ENCODE measurements at places on chromosomes 16 and 17. TPM values are rescaled to one million over a fixed set of nuclear protein-coding genes. Genes with fewer than 3 reads are reported as not detected.

GRCh38 chr16:84532855-84533486 is 28.5 kb upstream of the MEAK7 start:
- DNase-seq, result no peak

DNA sequence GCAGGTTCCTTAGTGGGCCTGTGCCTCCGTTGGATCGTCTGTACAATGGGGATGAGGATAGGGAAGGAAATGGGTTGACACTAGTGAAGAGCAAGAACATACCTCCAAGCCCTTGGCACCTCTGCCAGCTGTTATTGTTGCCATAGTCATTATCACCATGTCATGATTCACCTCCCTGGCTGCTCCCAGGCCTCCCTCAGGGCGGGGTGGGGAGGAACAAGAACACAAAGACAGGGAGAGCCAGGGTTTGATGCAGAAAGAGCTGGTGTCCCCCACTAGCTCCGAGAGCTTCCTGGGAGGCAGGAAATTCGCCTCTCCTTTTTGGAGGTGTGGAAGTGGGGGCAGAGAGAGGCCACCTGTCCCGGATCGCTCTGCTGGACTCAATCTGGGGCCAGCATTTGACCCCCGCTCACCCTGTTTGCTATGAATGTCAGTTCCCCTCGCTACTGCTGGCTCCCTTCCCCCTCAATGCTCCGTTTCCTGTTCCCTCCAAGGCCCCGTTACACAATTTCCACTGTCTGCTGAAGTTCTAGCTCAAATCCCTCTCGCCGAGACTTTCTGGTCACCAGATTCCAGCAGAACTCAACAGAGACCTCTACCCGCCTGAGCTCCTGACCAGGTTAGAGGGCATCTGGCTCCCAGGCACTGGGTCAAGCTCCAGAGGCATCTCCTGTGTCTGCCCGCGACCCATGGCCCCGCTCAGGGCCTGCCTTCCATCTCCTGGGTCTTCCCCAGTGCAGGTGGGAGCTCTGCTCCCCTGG is 9.1 kb downstream of the TIMP2 start:
- DNase-seq, result no peak

GRCh38 chr16:52572656-52573055 is 25.7 kb upstream of the TOX3 start:
- no peak for DNase-seq

DNA sequence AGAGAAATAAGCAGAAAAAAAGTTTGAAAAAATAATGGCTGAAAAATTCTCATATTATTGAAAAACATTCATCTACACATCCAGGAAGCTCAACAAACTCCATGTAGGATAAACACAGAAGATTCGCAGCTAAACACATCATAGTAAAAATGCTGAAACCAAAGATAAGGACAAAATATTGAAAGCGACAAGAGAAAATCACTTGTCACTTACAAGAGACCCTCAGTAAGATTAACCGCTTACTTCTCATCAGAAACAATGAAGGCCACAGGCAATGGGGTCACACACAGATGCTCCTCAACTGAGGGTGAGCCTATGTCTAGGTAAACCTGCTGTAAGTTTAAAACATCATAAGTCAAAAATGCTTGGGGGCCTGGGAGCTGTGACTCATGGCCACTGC is 38.1 kb upstream of the METRNL start:
- no peak for DNase-seq

DNA sequence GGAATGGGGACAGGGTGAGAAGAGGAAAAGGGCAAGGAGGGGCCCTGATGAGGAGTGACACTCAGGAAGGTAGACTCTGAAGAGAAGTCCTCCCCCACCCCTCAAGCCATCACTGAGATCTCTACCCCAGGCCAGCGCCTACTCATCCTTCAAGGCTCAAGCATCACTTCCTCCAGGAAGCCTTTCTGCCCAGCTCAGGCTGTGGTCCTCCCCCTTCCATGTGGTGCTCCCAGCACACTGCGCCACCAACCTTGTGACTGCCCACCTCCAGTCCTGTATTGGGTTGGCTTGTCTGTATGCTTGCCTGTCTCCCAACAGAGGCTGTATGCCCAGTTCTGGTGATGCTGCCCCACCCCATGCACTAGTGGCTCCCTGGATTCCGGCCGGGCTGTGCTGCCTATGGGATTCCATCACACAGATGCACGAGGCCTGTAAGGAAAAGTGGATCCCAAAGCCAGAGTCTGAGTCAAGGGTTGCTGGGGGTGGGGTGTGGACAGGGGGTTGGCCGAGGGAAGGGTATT is 19.8 kb upstream of the ZFP90 start:
- DNase-seq, result no peak

Gene RNF222
- total RNA-seq, result 15.7 TPM

- no peak for DNase-seq
These were observed 1.7 kb downstream of the ATP6V0A1 start for GRCh38 chr17:42460371-42460770.

Gene KRTAP4-6
- total RNA-seq, result not detected

DNA sequence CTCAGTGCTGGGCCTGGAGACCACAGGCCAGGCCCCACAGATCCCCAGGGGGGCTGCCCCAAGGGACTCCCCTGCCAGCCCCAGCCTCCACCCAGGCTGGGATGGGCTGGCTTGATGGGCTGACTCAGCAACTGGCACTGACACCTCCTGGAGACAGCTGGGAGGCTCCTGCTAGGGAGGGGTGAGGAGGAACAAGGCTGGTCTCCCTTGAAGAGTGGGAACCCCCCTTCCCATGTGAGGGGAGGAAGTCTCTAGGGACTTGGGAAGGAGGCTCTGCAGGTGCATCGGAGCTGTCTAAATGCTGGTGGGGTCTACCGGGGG is 10.4 kb downstream of the NHERF1 start:
- DNase-seq, result no peak

GRCh38 chr17:57714665-57715180 is 30.4 kb downstream of the CCDC182 start:
- no peak for DNase-seq

DNA sequence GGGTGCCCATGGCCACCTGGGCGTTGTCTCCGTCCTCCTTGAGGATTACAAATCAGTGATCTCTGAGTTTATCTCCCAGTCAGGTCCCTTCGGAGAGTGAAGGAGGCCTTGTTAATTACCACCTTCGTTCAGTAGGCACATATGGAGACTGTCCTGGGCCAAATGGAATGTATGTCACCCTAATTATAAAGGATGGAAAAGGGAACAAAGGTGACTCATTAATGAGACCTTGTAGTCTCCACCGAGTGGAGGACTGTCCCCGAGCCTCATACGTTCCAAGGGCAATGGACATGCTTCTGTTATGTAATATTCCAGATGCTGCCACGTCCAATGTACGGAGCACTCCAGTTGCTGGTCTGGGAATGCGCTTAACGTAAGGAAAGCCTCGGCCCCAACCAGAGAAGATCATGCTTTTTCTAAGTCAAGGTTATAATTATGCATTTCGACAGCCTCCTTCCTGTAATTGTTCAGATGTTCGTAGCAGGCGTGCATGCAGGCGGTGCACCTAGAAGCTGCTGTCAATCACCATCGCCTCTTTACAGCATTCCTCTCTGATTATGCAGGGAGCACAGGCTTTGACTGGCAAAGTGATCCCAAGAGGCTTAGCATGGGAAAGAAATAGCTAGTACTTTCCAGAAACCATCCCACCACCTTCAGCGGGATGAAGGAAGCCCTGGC is 22.4 kb upstream of the SEC14L1 start:
- DNase-seq, result no peak

Gene TNK1
- 15.2 TPM for total RNA-seq

- DNase-seq, result no peak
These were observed 12.9 kb downstream of the BANP start for GRCh38 chr16:87964049-87964659.

GRCh38 chr16:66935314-66936011 is at the start of gene CES2:
Gene CES2, plus strand, starts transcription at chr16:66935516. Its CDS starts 120 bp downstream, at chr16:66935636.
- no peak for DNase-seq

Gene ODAD4
- not detected for total RNA-seq

DNA sequence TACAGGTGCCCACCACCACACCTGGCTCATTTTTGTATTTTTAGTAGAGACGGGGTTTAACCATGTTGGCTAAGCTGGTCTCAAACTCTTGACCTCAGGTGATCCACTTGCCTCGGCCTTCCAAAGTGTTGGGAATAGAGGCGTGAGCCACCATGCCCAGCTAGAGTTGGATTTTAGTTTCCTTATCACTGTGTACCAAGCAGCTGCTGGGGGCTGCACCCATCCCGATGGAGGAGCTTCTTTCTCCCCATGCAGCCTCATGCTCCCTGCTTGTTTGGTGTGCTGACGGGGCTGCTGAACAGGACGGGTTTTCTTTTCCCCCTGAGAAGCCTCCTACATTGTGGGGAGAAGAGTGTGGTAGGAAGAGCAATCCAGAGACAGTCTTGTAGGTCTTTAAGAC is 173.2 kb downstream of the LGALS9B start:
- no peak for DNase-seq

GRCh38 chr16:76653390-76654026 is 376.3 kb downstream of the CNTNAP4 start:
- DNase-seq, result no peak

DNA sequence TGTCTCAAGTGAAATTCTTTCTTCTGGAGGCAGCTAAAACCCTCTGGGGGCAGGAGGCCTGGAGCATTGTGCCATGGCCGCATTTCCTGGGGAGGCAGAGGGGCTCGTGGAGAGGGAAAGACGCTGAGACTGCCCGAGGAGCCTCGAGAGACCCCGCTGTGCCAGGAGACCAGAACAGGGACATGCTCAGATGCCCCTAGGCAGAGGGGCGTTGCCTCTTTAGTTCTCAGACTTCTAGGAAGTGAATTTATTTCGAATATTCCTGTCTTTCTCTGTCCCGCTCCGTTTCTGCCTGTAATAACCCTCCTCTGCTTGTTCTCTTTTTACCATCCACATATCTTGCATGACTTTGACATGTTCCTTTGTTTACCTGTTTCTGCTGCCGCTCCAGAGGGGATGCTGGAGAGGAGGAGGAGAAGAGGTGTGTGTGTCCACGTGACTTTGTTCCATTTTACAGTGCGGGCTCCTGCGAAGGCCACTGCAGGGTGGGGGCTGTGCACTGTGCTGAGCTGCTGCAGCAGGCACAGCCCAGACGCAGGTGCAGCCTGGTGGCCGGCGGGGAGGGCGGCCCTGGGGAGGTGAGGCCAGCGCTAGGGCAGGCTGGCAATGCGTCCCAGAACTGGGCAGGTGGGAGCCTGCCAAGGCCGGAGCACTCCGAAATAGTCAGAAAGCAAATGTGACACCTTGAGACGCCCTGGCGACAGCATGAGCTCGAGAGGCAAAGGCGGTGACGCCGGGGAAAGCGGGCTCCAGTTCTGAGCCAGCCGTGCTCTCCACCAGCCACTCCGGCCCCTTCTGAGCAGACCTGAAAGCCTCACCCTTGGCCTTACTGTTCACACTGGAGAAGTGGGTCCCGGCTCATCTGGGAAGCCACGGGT is 29.9 kb downstream of the CIBAR2 start:
- no peak for DNase-seq

Gene MT3
- total RNA-seq, result not detected

Gene KRT24
- 369 TPM for total RNA-seq

GRCh38 chr16:55622272-55622671 is 33.5 kb upstream of the SLC6A2 start:
- no peak for DNase-seq

Measured in esophagus squamous epithelium (tissue), 5 donors.